ENCODE measurements at places on chromosomes 1 and 21.

DNA sequence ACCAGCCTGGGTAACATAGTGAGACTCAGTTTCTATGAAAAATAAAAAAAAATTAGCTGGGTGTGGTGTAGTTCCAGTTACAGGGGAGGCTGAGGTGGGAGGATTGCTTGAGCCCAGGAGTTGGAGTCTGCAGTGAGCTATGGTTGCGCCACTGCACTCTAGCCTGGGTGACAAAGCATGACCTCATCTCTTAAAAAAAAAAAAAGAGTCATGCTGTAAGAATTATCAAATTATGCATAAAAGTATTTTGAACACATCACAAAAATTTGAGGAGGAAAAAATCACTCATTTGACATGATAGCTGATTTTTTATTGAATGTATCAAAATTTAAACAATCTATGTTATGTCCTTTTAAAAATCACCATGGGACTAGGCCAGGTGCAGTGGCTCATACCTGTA, 17.8 kb downstream of the CCDC30 start:
- no peak for DNase-seq

DNA sequence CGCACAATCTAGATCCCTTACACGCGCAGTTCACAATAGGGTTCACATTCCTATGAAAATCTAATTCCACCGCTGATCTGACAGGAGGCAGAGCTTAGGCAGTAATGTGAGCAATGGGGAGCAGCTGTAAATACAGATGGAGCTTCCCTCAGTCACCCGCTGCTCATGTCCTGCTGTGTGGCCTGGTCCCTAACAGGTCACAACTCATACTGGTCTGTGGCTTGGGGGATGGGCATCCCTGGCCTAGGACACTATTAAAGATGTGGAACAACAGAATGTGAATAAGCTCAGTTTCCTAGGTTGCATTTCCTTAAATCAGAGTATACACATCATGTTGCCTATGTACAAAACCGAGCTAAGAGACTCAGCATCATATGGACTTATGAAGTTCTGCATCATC, 16.2 kb downstream of the IFI44 start:
- DNase-seq = no peak

GRCh38 chr1:202165267-202165941, 5.0 kb upstream of the PTPN7 start:
- no peak for DNase-seq

- no peak for DNase-seq
Observed at GRCh38 chr1:161719325-161719611, 2.1 kb upstream of the FCRLB start.

GRCh38 chr1:92310185-92310597, 11.3 kb downstream of the RPAP2 start:
- DNase-seq = peak; percentile 25

- DNase-seq = no peak
Observed at GRCh38 chr1:33219886-33220661, 36.2 kb upstream of the ZNF362 start.

DNA sequence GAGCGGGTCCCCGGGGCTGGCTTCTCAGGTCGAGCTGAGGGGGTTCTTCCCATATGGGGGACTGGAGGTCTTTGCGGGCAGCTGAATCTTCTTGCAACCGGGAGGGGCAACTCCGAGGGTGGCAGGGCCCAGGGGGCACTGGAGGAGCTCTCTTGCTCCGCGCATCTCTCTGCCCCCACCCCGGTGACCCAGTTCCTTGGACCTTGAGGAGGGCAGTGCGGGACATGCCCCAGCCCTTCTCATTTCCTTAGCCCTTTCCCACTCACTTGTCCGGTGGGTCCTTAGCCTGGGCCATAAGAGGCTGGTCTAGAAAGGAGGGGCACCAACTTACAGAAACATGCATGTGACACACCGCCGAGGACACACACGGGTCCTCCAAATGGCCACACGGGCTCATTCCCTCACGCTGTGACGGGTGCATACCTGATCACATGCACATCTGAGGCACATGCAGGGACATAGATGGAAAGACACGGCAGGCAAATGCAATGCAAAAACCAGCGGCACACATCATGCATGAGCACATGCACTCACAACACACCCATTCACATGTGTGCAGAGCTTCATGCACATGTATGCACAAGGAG, 630 bp downstream of the HPCA start:
- DNase-seq = no peak

DNA sequence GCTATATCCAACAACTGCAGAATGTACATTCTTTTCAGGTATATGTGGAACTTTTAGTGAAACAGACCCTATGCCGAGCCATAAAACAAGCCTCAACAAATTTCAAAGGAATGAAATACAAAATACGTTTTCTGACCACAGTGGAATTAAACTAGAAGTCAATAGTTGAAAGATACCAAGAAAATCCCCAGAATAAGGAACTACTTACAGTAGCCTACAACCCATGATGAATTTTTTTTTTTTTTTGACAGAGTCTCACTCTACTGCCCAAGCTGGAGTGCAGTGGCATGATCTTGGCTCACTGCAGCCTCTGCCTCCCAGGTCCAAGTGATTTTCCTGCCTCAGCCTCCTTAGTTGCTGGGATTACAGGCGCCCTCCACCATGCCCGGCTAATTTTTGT, 83.4 kb downstream of the RUNX3 start:
- DNase-seq = no peak

- DNase-seq = no peak
Observed at GRCh38 chr1:150972417-150972940, 2.2 kb downstream of the CERS2 start.

DNA sequence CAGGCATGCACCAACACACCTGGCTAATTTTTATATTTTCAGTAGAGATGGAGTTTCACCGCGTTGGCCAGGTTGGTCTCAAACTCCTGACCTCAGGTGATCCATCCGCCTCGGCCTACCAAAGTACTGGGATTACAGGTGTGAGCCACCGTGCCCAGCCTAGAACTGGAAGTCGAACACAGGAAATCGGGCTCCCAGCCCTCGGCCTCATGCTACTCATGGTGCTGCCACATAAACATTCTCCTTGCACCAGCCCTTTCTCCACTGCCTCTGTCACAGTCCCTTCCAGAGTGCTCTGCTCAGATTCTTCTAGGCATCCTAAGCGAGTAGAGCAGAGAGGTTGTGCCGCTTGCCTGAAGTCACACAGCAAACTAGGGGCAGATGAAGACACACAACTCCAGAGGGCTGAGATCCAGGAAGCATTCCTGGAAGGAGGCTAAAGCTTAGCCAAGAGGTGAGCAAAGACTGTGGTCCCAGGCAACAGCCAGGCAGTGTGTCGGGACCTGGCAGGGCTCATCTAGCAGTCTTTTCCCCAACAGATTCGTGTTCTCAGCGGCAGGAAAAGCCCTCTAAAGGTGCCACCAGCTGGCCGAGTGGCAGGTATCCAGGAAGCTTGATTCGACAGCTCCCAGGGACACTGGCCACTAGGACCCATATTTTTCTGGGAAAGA, 29.6 kb upstream of the NPPB start:
- DNase-seq = no peak

DNA sequence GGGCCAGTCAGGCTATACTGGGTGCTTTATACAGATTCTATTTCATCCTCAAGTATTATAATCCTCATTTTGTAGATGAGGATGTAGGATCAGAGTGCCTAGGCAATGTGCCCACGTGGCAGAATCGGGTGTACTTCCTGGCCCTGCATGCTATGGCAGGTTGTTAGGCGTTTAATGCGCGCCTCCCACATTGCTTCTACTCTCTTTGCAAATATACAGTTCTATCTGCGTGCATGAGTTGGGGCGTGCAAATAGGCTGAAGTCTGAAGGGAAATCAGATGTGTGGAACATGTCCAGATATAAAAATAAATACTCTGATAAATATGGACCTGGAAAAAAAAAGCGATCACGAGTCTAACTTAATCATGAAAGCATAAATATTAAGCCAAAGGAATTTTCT, 194.7 kb upstream of the FMN2 start:
- DNase-seq = no peak

GRCh38 chr21:36694031-36694515, 4.8 kb upstream of the SIM2 start:
- DNase-seq = no peak

GRCh38 chr1:116492358-116492811, 78.4 kb downstream of the CD58 start:
- DNase-seq = no peak

DNA sequence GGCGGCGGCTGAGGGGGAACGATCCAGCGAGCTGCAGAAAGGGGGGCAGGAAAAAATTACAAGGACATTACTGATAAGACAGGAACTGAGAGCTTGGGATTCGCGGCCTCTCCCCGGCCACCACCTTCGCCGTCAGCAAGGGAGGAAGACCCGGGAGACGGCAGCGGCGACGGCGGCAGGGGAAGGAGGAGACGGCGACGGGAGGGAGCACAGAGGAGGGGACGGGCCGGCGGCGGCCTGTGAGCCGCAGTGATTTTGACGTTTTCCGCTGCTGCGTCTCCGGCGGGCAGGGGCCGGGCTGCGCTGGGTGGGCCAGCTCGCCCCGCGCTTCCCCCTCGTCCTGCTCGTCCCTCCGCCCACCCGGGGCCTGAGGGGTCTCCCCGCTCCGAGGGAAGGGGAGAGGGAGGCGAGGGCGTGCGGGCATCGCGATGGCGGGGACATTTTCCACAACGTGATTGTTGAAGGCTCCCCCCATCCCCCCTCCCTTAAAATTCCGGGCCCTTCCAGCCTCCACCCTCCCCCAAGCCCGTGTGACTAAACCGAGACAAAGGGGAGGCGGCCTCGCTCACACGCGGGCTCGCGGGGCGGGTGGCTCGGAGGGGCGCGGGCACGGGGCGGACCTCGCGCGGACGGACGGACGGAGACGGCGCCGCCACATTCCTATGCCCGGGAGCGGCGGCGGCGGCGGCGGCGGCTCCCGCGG, 407 bp downstream of the CAMSAP2 start:
- peak; percentile 60 for DNase-seq

- no peak for DNase-seq
Observed at GRCh38 chr1:222167111-222167510, 380.8 kb downstream of the HHIPL2 start.

DNA sequence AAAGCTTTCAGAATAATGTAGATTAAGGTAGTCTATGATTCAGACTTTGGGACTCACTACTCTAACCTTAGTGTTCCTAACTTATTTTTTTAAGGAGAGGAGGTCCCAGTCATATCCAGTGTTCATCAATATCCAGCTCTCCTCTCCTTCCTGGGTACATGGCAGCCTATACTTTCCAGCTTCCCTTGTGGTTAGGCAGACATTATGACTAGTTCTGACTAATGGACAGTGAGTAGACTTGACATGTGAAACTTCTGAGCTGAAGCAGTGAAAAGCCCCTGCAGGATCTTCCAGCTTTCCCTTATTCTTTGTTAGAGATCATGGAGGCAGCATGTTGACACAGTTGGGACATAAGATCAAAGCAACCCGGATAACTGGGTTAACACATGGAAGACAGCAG, 144.2 kb downstream of the PTPRU start:
- no peak for DNase-seq

DNA sequence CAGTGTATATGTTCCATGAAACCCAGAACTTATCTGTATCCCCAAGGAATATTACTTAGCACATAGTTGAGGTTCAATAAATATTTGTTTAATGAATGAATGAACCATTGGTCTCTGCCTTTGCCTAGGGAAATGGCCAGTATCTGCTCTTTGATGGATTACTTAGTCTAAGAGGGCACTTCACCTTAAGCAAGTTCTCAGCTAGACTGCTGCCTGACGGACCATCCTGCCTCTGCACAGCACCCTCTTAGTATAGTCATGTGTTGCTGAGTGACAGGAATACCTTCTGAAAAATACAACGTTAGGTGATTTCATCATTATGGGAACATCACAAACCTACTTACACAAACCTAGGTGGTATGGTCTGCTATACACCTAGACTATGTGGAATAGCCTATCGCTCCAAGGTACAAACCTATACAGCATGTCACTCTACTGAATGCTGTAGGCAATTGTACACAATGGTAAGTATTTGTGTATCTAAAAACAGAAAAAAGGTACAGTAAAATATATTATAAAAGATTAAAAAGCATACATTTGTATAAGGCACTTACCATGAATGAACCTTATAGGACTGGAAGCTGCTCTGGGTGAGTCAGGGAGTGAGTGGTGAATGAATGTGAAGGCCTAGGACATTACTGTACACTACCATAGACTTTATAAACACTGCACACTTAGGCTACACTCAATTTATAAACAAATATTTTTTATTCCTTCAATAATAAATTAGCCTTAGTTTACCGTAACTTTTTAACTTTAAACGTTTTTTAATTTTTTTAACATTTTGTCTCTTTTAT, 83.7 kb upstream of the LRRC8D start:
- no peak for DNase-seq

DNA sequence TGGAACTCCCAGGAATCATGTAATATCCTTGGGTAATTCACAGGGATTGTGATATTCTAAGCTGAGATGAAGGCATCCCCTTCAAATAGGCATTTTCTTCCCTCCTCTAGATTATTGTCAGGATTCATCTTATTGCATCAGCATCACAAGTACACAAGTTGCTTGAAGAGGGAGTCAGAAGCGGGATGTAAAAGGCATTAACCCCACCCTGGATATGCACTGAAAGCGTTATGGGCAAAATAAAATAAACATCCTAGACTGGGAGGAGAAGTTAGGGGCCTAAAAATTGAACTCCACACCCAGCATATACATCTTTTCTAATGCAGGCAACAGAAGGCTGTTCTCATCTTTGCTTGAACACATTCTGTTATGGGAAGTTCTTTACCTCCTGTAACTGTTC, 381.2 kb downstream of the SETD4 start:
- no peak for DNase-seq

- no peak for DNase-seq
Observed at GRCh38 chr1:46008585-46008984, 123.8 kb downstream of the PIK3R3 start.

- no peak for DNase-seq
Observed at GRCh38 chr1:27418326-27419185, 26.1 kb downstream of the GPR3 start.

DNA sequence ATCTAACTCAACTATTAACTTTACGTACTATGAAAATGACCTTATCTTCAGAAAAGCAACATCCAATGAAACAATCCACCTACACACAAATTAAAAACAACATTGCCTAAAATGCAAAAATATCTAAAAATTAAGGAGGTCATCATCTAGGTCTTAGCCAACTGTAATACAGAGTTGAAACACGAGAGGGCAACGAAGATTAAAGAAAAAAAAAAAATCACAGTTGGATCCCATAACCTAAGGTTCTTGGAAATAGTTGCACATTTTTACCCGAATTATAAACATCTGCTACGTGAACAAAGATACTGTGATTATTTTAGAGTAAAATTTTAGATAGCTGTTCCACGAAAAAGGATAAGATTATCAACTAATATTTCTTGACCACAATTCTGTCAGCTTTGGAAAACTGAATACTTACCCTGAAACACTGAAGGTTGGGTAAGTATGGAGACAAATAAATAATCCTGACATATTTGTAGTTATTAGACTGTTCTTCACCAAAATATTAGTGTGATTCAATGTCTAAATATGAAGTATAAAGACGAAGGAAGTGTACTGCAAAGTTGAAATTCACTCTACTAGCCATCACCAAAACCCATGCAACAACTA, 88.0 kb upstream of the AK4 start:
- no peak for DNase-seq

GRCh38 chr1:28032281-28032680, 56.1 kb downstream of the EYA3 start:
- no peak for DNase-seq

Measured in NCI-H345 (cell line).